ENCODE measurements at places on chromosomes 4 and X.

DNA sequence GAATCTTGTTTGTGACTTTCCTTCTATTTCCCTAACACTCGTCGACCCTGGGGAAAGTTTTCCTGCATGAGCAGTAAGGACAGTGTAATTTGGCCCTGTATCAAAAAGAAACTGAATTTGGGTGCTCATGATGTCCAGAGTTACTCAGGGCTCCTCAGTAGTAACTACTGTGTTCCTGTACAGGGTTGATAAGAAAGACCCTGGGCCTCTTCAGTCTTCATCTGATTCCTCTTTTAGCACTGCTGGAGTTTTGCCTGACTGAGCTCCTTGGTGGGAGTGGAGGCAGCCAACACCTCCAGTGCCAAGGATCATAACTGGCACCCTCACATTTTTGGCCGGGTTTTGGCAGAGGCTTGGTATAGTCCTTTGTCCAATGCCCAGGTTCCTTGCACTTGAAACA lies 7.1 kb upstream of the AREG start:
- no peak for DNase-seq

DNA sequence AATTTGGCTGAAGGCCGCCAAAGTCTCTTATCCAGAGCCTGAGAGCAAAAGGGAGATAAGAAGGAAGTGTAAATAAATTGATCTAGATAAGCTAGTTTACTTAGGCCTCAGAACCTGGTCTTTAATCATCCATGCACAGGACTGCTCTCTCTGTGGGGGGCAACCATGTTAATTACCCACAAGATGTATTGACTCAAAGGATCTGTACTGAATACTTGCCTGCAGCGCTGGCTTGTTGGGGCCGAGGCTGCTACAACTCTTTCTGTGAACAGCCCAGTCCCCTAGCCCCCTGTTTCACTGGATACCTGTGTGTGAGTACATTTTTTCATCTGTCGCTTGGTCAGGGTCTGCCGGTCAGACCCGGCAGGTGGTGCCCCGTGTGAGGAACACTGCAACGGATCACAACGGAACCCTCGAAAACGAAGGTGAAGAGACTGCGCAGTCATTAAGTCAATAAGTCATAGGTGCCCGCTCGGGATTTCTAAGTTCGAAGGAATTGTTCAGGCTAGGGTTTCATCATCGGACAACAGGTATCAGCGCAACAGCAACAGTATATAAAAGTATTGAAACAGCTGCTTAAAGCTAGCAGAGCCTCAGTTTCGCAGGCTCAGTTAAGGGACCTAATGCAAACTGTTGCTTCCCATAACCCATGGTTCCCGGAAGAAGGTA lies 8.3 kb downstream of the MAGEA11 start:
- DNase-seq = no peak

DNA sequence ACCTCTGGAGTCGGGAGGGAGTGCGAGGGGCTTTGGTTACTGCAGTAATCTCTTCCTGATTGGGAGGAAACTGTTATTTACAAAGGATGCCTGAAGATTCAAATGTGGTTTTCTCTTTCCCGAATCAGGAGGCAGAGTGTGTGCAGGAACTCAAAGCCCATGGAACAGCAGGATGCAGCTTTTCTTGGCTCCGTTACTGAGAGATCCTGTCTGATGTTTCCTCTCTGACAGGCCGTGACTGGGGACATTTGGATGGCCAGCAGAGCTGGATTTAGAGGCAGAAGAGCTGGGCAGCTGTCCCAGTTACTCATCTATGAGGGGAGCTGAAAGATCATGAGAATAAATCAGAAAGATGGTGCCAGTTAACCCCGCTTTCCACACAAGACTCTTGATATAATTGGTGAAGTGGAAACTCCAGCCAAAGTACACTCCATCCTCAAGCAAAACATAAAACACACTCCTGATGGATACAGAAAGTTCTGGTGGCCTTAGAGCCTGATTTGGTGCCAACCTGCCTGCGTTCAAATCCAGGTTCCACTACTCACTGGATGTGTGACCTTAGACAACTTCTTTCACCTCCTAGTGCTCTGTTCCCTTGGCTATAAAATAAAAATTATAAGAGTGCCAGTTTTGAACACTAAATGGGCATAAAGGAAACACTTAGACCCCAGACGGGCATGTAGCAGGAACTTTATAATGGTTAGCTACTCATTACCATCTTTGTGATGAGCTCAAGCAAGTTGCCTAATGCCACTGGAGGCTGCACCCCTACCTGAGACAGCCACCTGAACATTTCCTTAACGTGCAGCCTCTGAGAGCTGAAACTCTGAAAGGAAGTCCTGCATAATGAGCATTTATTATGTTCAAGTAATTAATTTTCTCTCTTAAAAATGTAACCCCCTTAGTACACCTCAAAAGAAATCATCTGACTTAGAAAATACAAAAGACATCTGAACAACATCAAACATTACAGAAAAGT lies 349.0 kb upstream of the GATB start:
- no peak for DNase-seq

DNA sequence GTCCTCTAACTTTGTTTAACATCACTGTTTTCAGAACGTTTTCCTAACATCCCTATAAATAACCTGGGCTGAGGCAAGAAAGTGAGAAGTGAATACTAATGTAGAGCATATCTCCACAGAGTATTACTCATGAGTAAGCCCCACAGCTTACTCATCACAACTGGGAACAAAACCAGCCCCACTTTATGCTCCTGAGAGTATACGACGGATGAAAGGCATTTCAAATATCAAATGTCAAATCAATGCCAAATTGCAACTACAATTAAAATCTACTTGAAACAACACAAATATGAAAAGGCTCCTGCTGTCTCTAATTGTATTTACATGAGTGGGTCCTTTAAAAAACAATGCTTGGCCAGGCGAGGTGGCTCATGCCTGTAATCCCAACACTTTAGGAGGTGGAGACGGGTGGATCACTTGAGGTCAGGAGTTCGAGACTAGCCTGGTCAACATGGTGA lies 41.2 kb downstream of the SH3RF1 start:
- no peak for DNase-seq

DNA sequence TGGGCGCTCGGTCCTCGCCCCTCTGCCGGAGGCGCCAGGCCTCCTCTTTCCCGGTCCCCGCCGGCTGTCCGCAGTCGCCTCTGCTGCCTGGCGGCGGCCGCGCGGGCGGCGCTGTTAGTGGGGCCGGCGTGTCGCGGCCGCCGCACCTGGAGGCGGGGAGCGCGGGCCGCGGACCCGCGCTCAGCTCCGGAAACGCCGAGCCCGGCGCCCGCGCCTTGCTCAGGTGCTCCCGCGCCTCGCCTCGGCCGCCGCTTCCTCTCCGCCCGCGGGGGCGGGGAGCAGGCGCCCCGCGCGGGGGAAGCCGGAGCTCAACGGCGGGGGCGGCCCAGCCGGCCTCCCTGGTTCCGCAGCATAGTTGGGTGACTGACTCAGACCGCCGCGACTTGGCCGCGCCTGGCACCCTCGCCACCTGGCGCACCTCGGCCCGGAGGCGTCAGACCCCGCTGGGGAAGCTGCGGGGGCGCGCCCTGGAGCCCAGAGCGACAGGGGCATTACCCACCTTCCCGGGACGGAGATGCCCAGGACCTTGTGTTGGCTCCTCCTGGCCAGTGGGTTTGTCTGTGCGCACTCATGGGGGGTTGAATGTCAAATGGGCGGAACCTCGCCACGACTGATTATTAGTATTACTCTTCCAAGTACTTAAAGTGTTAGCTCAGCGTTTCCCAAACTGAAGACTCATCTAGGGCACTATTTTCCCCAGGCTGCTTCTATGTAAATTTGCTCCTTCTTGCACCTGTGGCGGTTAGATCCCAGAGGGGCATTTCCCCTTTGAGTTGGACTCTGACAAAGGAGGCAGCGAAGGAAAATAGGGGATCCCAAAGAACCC lies at the start of gene ARAP2:
ARAP2 (minus strand) TSS at position 258 of the 826 bp plus-strand sequence. CDS start 15,028 bp downstream, outside the sequence.
- DNase-seq = peak; percentile 64

GRCh38 chr4:148443512-148444295 lies 1.5 kb upstream of the NR3C2 start:
- peak; percentile 19 for DNase-seq

DNA sequence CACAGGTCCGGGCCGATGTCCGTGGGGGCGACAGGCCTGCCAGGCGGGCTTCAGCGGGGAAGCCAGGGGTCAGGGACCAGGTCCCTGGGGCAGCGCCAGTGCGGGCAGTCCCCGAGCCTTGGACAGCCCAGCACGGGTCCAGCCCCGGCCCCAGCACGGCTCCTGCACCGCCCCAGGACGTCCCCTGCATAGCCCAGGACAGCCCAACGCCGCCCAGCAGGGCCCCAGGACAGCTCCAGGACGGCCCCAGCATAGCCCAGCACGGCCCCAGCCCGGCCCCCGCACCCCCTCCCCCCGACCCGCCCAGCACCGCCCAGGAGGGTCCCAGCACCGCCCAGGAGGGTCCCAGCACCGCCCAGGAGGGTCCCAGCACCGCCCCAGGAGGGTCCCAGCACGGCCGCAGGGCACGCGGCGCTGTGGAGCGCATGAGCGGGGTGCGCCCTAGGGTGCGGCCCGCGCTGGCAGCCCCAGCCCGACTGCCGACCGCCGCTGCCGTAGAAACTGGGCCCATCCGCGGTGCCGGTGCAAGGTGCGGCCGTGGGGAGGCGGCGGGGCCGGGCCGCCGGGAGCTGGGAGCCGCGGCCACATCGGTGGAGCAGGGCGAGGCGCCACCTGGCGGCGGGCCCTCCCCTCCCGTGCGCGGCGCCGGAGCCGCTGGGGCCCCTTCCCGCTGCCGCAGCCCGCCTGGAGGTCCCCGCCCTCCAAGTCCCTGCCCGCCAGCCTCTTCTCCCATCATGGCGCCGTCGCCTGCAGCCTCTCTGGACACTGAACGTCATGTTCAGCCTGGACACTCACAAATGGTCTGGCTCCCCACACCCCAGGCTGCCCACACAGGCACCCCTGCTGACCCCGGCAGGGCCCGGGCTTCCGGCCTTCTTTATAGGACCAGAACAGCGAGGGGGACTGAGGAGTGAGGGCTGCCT lies 106.8 kb upstream of the NKX1-1 start:
- DNase-seq = peak; percentile 39

DNA sequence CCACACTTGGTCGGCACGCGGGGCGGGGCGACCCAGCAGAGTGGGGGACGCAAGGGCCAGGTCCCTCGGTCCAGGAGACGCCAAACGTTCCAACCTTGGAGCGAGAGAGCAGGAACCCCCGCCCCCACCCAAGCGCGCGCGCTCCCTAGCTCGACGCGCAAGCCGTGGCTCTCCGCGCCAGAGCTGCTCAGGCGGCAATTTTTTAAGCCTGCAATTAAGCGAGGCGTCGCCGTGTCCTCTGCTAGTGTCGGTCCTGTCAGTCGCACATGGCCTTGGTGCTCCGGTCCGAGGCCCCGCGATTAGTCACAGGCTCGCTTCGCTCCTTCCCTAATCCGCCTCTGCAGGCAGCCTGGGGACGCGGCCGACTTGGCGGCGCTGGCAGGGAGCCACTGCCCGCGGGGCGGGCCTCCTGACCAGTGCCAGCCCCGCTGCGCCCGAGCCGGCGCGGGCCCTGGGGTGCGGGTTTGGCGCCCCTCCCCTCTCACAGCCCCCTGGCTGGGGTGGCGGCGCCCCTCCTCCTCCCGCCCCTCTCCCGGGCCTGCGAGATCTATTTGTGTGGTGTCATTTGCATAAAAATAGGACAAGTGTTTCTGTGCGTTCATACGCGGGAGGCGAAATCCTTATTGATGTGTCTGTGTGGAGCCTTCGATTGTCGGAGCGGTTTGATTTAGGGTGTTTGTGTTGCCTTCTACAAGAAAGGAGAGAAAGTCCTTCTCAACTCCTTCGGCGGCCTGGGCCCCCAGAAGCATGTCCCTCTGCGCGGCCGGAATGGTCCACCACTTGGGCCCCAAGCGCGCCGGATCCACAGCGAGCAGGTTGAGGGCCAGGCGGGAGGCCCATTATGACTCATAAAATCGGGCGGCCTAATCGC lies 9.8 kb upstream of the BCOR start:
- no peak for DNase-seq

GRCh38 chr4:121574618-121575017 lies 122.2 kb downstream of the ANXA5 start:
- DNase-seq = no peak

DNA sequence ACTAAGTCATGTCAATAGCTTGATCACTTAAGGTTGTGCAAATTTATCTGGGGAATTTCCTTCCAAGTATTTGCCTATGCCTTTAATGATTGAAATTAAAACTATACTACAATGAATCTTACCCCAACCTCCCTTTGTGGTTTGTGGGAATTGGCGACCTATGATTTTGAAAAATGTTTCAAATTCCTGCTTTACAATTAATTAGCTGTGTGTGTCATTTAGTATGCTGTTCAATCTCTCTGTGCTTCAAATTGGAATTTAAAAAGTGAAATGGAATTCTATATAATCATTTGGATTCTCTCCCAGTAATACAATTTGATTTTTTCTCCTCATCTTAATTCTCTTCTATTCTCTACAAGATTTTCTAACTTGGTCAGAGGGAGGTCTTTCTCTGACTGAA lies 2319.5 kb downstream of the ARAP2 start:
- DNase-seq = no peak

DNA sequence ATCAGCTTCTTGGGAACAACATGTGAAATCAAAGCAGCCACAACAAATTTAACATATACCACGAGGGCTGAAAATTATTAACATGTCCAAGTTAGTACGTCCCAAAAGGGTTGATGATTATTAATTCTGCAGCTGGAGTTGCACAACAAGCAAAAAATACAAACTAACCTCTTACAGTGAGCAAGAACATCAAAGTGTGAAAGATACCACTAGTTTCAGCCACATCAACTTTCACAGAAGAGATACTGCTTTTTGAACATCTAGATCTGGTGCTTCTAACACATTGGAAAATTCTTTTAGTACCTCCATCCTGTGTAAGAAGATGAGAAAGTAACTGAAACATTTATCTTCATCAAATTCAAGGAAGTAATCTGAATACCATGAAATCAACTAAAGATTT lies 334.1 kb downstream of the PCDH7 start:
- no peak for DNase-seq

DNA sequence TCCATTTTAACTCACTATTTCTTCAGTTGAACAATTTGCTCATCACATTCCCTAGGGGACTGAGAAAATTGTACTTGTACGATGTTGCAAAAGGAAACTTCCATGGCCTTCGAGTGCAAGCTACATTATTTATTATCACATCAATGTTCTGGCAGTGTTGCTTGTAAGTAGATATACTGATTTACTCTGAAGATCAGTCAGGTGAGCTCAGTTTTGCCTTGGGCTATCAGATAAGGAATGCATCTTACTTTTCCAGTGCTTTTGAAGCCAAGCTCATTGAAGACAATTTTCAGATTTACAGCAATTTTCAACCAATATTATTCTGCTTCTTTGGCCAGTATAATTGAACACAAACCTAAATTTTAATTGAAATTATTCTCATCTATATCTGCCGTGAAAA lies 1296.9 kb downstream of the RAPGEF2 start:
- no peak for DNase-seq
